Prostate gland (tissue), 2 donors: ENCODE measurements at places on chromosomes 13 and 19. TPM values are rescaled to one million over a fixed set of nuclear protein-coding genes. Genes with fewer than 3 reads are reported as not detected.

GRCh38 chr19:17243830-17244617 is 1.7 kb downstream of the NR2F6 start:
- DNase-seq = no peak

DNA sequence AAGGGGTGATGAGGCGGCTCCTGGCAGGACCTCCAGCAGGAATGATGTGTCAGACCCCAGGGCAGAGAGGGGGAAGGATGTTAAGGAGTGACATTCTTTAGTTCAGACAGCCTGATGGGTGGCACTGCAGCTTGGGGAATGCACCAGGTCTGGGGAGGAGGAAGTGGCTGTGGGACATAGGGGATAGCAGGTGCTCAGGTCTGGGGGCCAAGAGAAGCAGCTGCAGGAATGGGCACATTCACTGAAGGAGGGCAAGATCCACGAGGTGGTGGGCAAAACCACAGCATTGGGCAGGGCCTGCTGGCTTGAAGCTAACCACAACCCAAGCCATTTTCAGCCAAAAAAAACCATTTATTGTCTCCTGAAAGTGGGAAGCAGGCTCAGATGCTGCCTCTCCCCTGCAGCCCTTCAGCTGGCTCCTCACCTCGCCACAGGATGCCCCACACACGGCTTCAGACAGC is 26.5 kb downstream of the COMP start:
- DNase-seq = no peak

DNA sequence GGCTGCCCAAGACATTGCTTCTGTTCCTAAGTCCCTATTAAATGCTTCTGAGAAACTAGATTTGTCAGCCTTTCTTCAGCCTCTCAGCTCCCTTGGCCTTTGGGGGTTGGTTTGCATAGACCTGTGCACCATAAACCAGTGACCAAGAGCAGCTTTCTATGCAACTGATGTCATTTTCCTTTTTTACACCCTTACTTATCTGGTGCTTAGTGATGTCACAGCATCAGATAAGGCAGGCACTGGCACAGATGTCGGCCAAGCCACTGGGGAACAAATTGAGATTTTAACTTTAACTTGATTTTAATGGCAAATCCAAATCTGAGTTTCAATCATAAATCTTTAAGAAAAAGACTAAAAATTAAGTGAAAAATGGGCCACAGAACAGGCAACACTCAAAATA is 59.8 kb downstream of the RUBCNL start:
- no peak for DNase-seq

DNA sequence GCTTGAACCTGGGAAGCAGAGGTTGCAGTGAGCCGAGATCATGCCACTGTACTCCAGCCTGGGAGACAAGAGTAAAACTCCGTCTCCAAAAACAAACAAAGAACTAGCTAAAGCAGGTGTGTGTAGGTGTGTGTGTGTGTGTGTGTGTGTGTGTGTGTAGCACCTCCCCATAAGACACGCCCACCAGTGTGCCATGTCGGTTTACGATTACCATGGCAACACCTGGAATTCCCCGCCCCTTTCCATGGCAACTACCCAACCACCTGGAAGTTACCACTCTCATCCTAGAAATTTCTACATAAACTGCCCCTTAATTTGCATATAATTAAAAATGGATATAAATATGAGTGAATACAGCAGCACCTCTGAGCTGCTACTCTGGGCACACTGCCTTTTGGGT is 80.9 kb upstream of the ADGRE5 start:
- DNase-seq = no peak

- no peak for DNase-seq
Observed at GRCh38 chr19:53908106-53908934, 758 bp upstream of the CACNG7 start.

DNA sequence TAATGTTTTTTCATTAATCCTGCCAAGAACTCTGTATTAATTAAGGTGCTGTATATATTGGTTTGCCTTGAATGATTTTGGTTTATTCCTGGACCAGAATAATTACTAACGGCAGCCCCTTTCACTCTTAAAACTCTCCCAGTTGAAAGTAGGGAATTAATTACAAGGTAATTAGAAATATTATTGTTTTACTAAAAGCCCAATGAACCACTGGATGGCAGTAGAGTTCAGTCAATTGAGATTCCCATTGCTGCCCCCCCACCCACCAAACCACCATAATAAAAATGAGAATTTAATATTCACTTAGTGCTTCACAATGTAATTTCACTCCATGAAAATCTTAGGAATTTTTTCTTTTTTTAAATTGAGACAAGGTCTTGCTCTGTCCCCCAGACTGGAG is 13.7 kb downstream of the WBP4 start:
- DNase-seq = peak; percentile 14

Gene IL11
- total RNA-seq = 2.0 TPM

DNA sequence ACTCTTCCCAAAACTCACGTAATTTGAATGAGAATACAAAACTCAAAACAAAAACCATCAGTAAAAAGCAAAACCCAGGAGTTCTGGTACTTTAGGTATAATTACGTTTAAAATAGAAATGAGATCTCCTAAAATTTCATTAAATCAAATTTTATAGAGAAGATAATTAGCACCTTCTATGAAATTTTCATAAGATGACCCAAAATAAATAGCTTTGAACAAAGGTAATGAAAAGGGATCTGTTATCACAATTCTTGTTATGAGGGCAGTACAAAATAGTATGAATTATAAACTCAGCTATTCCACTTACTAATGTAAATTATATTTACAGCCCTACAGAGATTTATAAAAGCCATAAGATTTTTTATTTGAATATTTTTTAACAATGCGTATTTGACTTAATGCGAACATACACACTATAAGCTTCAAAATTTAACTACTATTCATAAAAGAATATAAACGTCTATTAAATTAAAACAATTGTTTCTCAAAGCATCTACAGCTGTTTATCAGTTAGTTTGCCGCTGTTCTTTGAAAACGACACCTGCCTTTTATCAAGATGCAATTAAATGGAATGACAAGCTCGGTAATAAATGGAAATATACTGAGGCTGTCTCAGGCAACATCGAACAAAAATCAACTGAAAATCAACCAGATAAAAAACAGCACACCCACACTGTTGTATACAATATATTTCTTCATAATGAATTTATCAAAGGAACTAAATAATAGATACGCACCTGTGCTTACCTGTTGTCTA is 63.8 kb downstream of the KCNRG start:
- no peak for DNase-seq

Gene ATP8B3
- total RNA-seq = 0.18 TPM

GRCh38 chr13:98466634-98467236 is 110.2 kb downstream of the STK24 start:
- no peak for DNase-seq

DNA sequence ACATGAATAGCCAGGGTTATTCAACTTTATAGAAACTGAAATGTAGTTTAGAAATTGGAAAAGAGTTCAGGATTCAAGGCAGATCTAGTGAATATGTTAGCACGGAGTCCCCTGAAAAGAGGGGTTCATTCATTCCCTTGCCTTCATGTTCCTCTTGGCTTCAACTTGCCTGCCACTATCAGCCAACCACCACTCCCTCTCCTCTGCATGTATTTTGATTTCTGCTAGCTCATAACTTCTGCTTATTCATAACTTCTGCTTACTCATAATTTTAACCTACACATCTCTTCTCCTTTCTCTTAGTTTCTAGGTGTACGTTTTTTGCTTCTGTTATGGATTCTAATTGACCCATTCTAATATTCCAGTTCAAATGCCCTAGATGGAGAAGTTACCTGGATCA is 5.5 kb upstream of the SERTM1 start:
- DNase-seq = no peak

Gene ERVK3-1
- total RNA-seq = 54.5 TPM

DNA sequence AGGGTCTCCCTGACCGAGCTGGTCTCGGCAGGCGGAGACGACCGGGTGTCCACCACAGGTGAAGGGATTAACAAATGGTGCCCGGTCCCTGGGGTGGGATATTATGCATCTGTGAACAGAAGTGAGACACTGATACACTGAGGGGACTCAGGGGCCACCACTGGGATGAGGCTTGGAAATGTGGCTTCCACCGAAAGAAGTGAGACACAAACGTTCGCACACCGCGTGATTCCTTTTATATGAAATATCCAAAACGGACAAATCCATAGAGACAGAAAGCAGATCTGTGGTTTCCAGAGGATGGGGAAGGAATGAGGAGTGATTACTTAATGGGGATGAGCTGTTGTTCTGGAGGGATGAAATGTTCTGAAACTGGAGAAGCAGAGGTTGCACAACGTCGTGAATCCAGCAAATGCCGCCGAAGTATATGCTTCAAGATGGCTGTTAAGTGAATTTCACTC is 47.5 kb downstream of the C13orf46 start:
- no peak for DNase-seq

DNA sequence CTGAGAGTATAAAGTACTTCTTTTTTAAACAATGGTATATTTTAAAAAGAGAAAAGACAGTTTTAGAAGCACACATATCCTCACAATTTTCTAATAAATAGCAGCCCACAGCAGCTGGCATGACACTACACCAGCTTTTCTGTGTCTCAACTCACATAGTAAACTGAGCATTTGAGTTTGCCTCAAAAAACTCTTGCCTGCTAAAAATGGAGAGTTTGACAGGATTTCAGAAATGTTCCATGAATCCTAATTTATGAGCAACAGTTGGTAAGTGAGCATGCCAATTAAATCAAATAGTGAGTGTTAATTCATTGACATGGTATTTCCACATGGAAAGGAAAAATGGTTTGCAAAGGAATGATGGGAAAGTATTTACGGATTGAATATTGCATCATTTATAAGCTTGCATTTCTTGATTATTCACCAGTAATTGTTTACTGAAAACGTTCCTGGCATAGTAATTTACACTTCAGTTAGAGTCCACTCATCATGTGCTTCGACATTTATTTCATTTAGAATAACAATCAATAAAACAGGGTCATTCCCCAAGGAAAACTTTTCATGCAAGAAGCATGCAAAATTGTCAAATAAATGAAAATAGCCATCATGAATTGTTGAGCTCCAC is 323.0 kb downstream of the EFNB2 start:
- DNase-seq = no peak

DNA sequence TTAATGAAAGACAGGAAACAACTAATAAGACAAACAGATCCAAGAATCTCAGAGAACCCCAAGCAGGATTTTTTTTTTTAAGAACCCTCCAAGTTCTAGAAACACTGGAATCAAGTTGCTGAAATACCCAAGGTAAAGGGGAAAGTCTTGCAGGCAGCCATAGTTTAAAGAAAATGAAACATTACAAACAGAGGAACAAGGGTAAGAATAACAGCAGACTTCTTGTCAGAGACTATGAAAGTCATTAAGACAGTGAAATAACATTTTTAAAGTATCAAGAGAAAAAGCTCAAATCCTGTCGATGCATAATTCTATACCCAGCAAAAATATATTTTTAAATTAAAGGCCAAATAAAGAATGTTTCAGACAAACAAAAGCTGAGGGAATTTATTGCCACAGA is 67.1 kb downstream of the WASF3 start:
- DNase-seq = no peak

DNA sequence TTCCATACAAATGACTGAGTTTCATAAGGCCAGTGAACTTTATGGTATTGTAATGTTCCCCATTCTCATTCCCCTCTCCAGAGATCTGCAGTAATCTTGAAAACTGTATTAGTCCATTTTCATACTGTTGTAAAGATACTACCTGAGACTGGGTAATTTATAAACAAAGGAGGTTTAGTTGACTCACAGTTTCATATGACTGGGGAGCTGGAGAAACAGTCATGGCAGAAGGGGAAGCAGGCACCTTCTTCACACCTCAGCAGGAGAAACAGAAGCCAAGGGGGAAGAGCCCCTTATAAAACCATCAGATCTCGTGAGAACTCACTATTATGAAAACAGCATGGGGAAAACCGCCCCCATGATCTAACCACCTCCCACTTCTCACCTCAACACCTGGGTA is 318.7 kb upstream of the KLF12 start:
- DNase-seq = no peak

Gene NEK5
- 1.2 TPM for total RNA-seq

Gene GNA15
- total RNA-seq = 11.1 TPM

DNA sequence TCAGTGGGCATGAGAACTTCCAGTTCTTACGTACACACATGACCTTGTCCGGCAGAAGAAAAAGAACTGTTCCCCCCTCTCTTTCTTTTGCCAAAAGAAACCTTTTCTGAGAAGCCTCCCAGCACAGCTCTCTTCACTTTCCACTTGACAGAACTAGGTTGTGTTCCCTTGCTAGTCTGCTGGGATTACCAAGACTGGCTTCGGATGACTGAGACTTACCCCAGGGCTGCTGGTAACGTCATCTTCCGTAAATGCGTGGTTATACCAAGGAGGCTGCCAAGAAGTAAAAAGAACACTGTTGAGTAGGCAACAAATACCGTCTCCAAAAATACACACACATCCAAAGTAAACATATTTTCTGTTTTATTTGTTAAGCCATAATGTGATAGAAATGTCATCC is 908.2 kb downstream of the EFNB2 start:
- no peak for DNase-seq

- peak; percentile 32 for DNase-seq
Observed at GRCh38 chr13:95212983-95213850, 88.0 kb downstream of the ABCC4 start.

Gene FUT3
- 2.1 TPM for total RNA-seq

- DNase-seq = no peak
Observed at GRCh38 chr19:22735911-22736645, 47.9 kb downstream of the ZNF99 start.
